Aortic smooth muscle cell (primary cell): ENCODE measurements at places on chromosomes 2 and 18. TPM values are rescaled to one million over a fixed set of nuclear protein-coding genes. Genes with fewer than 3 reads are reported as not detected.

The CDKL4 gene
- 1.2 and 1.7 TPM in 2 replicates for total RNA-seq

The KIAA2012 gene
- total RNA-seq: under 0.01 TPM in 1 of 2 replicates, not detected in the other

The SIX3 gene
- total RNA-seq: not detected in 2 replicates

The SGPP2 gene
- not detected in 2 replicates for total RNA-seq

The PTPN2 gene
- total RNA-seq: 28.7 and 33.4 TPM in 2 replicates

The ANKRD44 gene
- 15.2 and 23.8 TPM in 2 replicates for total RNA-seq

The LDAH gene
- 16.4 and 20.5 TPM in 2 replicates for total RNA-seq

The SLC19A3 gene
- 0.06 and 0.40 TPM in 2 replicates for total RNA-seq

The HJURP gene
- total RNA-seq: 8.2 and 20.3 TPM in 2 replicates

The FAM117B gene
- 1.5 and 3.2 TPM in 2 replicates for total RNA-seq

The INHBB gene
- 0.12 and 0.13 TPM in 2 replicates for total RNA-seq

The ITM2C gene
- total RNA-seq: 18.6 and 43.6 TPM in 2 replicates
